ENCODE measurements at places on chromosomes 12 and 14.

DNA sequence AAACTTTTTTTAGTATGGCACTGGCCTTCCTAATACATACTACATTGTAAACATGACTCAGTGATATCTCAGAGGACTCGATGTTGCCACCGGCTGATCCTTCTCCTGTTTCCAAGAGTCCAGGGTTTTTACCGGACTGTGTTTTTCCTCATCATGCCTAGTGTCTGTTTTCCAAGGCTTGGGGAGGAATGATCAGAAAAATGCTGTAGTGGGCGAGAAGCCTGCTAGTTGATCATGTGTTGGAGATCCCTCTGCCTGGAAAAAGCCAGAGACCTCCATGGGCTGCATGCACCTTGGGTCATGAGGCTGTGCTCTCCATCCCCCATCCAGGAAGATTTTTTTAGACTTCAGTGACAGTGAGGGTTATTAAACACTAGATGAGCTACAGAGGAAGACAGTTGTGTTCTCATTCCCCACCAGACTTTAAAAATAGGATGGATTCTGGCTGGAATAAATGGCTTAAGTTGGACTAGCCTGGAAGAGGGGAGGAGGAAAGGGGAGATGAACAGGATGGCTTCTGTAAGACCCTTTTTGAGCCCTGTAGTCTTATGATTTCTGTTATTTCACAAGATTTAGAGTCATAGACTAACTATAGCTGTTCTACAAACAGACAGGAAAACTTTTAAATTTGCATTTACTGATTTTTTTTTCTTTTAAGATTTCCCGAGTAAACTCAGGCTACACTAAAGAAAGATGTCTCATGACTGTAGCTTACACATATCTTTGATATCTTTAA lies 145.7 kb downstream of the SAMD4A start:
- peak; percentile 21 for DNase-seq

GRCh38 chr14:90103808-90104207 lies 42.0 kb downstream of the KCNK13 start:
- no peak for DNase-seq

GRCh38 chr14:38070061-38070588 lies 137.6 kb upstream of the SSTR1 start:
- DNase-seq, result no peak

GRCh38 chr12:123393747-123394146 lies 9.8 kb downstream of the KMT5A start:
- no peak for DNase-seq

- DNase-seq, result no peak
Measured at GRCh38 chr12:9240776-9241175, 32.6 kb upstream of the PZP start.

All from fibroblast of lung (primary cell).